ENCODE measurements at places on chromosomes 3 and 15.
A peak's percentile ranks its signal among the peaks of the same experiment; 100 is the strongest.

DNA sequence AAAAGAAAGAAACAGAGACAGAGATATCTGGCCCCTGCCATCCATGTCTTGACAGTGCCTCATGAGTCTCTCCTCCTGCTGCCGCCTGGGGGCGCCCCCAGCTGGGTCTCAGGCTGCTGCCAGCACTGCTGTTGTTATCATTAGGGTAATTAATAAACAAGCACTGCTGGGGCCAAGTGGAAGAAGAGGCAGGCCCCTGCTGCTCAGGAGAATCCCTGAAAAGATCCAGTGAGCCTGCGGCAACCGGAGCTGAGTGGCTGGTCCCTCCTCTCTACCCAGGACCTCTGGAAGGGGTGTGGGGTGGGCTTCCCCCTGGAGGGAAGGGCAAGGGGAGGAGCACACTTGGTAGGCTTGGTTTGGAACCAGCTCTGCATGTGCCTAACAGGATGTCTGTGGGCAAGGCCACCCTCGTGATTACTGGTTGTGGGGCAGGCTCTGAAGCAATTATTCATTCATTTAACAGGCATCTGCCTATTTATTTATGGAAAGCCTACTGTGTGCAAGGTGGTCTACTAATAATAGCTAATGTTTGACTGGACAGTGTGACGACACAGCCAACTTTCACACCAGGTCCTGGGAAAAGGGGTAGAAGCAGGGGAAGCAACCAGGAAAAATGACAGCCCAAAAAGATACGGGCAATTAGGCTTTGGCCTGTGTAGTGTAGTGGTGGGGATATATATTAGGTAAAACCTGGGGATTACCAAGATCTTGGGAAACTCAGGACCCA, 1.2 kb upstream of the TYRO3 start:
- peak; percentile 85 for DNase-seq

DNA sequence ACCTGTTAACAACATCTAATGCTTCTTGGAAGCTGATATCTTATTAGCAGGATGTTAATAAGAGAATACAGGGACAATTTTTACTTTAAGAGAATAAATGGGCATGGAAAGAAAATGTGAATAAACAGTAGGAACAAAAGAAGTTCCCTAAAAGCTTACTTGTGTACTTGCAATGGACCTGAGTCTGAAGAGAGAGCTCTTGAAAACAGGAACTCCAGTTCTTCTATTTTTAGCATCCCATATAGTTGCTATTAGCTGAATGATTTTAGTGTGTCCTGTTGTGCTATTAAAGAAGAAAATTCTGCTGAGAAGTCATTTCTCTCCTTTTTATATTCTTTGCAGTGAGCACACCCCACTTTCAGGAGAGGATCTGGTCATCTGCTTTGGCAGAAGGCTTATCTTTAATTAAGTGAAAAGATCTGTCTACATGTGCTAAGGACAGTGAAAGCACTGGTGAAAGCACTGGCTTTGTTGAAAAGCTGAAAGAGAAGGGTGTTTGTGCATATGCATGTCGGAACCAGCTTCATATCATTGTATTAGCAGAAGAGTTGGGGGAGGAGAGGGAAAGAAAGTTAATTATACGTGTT, 1.4 kb upstream of the ST3GAL6 start:
- DNase-seq, result no peak

DNA sequence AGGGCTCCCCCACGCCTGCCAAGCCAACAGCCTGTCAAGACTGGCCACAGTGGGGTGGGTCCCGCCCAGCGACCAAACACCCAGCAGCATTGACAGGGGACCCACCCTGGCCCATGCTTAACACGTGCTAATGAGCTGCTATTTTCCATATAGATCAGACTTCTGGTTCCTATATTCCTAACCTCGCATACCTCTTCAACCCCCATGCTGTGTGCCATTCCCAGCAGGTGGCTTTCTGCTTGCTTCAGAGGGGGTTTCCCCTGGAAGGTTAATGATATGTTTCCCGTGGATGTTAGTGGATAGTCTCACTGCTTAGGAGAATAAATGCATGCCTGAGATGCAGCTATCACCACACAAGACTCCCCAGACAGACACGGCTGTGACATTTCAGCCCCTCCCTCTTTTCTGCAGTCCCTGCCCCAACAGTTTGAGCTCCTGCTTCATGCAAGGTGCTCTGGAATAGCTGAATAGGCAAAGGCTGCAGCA, 37.9 kb upstream of the MGLL start:
- no peak for DNase-seq

DNA sequence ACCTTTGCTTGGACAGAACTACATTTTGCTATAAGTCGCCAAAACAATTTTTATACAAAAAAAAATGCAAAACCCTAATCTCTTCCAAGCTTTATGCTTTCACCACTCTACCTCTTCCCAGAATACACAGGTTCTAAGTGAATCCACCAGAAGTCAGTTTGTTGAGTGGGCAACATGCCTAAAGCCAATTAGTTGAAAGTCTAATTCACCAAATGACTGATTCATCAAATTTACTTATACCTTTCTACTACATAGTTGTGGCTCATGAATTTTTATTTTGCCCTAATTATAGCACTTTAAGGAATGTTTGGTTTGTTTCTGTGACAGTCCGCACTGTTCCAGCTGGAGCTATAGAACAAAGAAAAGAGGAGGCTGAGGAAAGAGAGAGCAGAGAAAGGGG, 265.9 kb upstream of the TGFBR2 start:
- no peak for DNase-seq

All from SJCRH30 (cell line).